COLO829 (cell line): ENCODE measurements at places on chromosomes 4 and X.

DNA sequence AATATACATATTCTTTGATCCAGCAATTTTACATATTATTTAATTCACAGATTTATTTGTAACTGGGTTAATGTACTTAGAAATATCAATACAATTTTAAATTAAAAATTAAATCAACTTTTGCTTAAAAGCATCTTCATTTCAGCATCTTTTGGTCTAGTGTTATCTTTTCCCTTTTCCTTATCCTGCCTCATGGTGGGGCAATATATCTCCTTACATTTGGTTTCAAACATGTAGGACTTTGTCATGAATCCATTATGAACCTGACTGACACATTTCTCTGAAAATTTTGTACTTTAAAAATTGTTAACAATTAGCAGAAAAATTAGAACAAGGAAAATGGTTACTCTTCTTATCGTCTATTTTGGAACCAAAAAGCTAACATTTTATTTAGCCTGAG is 42.8 kb upstream of the ANK2 start:
- no peak for DNase-seq

DNA sequence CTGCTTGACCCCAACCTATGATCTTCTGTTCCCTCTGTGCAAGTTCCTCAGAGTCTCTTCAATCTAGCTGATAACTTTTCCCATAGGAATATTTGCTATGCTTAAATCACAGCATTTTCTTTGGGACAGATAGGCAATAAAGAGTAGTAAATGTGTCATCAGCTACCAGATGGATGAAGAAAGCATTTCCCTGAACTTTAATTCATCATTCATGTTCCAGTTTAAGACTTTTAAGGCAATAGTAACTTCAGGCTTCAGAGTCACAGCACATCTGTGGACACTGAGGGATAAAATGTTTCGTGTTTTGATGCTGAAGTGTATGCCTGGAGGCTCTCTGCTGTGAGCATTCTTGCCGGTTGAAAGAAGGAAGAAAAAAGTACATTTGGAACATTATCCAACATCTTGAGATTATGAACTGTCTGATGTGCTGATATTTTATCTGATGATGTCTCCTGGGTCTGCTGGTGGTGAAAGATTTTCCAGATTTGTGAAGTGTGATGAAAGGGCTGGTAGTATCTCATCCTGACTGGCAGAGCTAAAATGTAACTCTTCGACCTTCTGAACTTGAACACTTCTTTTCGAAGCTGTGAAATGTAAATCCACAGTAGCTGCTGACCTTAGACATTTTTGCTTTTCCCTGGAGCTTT is 133.7 kb downstream of the DCLK2 start:
- no peak for DNase-seq

DNA sequence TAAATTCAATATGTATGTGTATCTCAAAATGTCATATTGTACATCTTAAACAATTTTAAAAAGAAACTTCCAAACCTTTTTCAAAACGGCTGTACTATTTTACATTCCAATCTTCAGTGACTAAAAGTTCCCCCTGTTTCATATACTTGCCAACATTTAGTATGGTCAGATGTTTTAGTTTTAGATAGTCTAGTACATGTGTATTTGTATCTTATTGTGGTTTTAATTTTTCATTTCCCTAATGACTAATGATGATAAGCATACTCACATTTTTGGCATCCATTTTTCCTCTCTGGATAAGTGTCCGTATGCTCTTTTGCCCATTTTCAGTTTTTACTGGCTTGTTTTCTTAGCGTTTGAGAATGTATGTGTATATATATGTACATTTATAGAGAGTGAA is 212.2 kb upstream of the MAGEB18 start:
- no peak for DNase-seq

GRCh38 chrX:24426340-24426913 is 38.7 kb upstream of the PDK3 start:
- no peak for DNase-seq

GRCh38 chr4:97646997-97647396 is 496.3 kb downstream of the STPG2 start:
- DNase-seq, result no peak
